ENCODE measurements at places on chromosomes 4 and X.

- DNase-seq = peak; percentile 77
Measured at GRCh38 chrX:39808471-39808917, 289.3 kb downstream of the BCOR start.

DNA sequence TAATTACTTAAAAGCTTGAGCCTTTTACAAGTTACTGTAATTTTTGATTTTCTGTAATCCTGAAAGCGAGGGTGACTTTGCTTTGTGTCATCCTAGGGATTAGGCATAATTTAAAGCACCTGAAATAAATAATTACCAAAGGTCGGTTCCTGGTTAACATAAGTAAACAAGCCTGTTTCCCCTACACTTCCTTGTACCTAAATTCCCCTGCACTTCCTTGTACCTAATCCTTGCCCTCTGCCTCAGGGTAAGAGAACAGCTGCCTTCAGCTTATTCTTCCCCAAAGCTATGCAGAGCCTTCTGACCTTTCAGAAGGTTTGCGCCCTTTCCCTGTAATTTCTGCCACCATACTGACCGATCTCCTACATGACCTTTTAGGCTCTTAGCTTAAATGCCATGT is 166.1 kb upstream of the PDE5A start:
- DNase-seq = no peak

DNA sequence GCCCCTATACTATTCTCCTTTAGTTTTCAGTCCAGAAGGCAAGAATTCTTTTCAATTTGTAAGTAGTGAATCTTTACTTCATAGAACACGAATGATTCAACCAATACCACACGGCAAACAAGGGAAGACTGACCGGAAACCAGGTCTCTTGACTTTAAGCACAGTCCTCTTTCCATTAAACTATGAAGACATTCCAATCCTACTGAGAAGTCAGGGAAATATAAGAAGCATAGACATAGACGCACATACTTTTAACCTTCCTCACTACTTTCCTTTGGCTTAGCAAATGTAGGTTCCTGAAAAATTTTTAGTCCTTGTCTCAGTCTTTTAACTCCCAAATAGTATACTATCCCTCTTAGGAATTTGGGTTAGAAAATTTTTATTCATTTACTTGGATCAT is 9.1 kb downstream of the CHRDL1 start:
- DNase-seq = no peak

- DNase-seq = peak; percentile 62
Measured at GRCh38 chrX:14936561-14936960, 63.3 kb downstream of the MOSPD2 start.

DNA sequence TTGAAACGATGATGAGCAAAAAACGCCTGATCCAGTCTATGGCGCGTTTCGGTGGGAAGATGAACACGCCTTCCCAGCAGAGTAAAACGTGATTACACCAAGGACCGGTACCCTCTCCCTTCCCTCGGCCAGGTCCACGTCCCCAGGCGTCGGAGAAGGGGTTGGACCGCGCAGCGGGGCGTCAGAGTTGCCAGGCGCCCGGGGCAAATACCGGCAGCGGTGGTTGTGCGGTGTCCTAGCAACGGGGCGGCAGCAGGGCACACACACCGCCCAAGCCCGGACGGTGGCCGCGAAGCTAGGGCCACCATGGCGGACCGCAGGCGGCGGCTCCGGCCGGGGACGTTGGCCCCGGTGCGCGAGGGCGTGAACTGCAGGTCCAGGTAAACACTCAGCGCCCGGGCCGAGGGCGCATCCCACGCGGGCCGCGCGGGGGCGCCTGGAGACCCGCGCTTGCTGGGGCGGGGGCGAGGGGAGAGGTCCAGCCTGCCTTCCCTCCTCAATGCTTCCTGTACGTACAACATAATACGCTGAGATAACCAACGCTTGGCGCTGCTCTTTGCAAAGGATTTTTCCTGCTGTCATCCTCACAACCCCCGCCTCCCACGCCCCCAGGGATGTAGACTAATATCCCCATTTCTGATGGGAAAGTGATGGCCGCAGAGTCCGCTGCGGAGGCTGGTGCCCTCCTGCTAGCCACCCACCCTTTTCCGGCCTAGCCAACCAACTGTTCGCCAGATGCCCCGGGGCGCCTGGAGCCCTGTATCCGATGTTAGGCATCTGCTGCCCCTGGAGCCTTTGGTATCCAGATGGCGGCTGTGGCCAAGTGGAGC is at the start of gene FAM47E:
FAM47E (plus strand) TSS at position 281 of the 830 bp plus-strand sequence; CDS start at position 307, 26 bp downstream.
- peak; percentile 27 for DNase-seq

- no peak for DNase-seq
Measured at GRCh38 chrX:83169683-83170082, 338.4 kb upstream of the POU3F4 start.

DNA sequence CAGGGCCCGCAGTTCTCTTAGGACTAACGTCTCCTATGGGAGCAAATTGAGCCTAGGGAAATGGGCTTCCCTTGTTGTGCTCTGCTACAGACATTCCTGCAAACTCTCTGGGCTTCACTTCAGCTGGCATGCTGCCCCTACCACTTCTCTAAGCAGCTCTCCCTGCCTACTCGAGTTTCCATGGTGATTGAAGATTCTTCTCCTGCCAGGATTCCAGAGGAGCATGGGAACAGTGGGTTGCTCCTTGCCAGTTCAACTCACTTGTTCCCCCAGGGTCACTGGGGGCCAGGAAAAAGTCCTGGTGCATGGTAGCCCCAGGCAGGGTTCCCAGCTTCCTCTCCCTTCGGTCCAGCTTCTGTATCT is 21.1 kb upstream of the WDR17 start:
- no peak for DNase-seq

DNA sequence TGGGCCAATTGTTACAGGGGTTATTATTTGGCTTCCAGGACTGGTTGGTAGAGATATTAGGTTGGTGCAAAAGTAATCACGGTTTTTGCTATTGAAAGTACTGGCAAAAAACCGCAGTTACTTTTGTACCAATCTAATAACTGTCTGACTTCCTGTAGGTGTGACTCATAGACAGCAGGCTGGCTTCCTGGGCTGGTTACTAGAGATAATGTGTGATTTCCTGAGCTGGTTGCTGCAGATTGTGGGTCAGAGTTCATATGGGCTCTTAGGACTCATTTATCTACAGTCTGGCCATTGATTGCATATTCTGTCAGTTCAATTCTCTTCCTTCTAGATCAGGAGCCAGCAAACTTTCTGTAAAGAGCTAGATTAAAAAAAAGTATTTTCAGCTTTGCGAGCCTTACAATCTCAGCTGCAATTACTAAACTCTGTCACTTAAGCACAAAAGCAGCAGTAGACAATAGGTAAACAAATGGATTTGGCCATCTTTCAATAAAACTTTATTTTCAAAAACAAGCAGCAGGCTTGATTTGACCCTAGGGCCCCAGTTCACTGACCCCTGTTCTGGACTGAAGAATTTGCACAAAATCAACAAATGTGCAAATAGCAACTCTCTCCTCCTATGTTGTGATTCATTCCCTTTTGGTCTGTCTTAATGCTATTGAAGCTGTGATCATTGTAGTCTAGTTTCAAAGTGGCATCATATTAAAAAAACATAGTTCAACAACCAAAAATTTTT is 50.8 kb upstream of the BOD1L1 start:
- DNase-seq = peak; percentile 55

- peak; percentile 16 for DNase-seq
Measured at GRCh38 chr4:182093431-182093831, 149.8 kb upstream of the TENM3 start.

All from brain microvascular endothelial cell (primary cell).